Hepatocyte (in vitro differentiated cells): ENCODE measurements at places on chromosomes 3 and 15.

GRCh38 chr3:22615790-22616189 is 587.3 kb upstream of the UBE2E2 start:
- DNase-seq: peak; percentile 4

DNA sequence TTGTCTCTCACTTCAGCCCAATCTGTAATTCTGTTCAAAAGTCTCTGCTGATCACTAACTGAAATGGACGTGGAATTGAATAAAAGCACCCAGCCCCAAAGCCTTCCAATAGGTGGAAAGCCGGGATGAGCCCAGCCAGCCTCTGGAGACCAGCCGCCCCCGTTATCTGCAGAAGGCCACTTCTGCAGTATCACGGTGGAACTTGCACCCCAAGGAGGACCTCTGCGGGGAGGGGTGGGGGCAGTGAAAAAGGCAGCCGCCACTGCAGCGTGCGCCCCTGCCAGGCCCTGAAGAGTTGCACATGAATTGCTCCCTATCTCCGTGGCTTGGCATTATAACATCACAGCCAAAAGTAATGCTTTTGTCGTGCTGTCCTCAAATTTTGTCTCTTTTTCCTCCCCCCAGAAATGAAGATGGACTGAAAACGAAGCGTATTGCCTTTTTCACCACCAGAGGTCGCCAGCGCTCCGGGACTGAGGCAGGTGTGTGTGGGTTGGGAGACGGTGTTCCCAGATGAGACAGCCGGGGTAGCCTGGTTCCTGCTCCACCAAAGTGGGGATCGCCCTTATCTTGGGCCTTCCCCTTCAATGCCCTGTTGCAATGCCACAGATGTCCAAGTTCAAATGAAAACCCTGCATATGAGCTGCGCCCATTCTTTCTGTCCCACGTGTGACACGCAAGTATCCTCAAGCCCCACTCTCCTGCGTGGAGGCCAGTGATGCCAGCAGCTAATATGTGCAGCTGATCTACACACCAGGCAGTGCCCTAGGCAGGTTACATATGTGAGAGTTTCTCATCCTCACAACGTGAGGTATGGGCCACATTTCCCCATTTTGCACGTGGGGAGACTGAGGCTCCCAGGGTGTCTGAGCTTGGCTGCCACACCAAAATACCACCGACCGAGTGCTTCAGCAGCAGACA is 96.0 kb downstream of the LRRK1 start:
- DNase-seq: peak; percentile 83

- DNase-seq: peak; percentile 46
Observed at GRCh38 chr15:66936109-66936860, 129.1 kb upstream of the SMAD3 start.

DNA sequence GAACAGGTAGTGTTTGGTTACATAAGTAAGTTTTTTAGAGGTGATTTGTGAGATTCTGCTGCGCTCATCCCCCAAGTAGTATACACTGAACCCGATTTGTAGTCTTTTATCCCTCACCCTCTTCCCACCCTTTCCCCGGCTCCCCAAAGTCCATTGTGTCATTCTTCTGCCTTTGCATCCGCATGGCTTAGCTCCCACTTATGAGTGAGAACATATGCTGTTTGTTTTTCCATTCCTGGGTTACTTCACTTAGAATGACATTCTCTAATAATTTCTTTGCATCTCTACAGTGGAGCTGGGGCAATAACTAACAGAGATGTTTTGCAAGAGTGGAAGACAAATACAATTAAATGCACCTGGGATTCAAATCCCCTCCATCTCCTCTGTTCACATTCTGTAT is 93.2 kb downstream of the TP63 start:
- no peak for DNase-seq

- DNase-seq: no peak
Observed at GRCh38 chr3:118531816-118532215, 502.8 kb downstream of the IGSF11 start.

- DNase-seq: no peak
Observed at GRCh38 chr3:193388361-193388760, 9.8 kb upstream of the ATP13A5 start.

DNA sequence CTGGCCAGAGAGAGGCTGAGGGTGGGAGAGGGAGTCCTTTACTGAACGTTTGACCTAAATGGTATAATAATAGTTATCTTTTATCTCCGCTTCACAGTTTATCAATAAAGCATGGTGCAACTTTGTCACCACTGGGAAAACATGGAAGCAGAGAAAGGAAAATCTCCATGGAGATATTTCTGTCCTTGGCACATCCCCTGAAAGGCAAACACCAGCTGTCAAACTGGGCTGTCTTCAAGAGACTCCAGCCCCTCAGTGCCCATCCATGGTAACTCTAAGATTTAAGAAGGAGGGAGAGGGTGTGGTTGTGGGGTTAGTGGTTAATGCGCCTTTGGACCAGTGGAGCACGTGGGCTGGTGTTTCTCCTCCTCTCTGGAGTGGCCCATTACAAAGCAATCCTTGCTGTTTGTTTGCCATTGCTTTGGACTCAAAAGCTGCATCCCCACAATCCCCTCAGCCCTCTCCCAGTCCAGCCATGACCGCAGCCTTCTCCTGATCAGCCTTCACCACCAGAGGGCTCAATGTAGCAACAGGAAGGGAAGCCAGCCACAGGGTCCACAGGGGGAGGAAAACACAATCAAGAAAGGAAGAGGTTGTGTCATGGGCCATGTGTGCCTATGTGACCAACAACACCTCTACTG is 38.2 kb upstream of the FAM174B start:
- peak; percentile 43 for DNase-seq

- no peak for DNase-seq
Observed at GRCh38 chr3:58683001-58683458, 16.5 kb upstream of the FAM3D start.

GRCh38 chr15:57213862-57214261 is 162.4 kb upstream of the CGNL1 start:
- peak; percentile 40 for DNase-seq

DNA sequence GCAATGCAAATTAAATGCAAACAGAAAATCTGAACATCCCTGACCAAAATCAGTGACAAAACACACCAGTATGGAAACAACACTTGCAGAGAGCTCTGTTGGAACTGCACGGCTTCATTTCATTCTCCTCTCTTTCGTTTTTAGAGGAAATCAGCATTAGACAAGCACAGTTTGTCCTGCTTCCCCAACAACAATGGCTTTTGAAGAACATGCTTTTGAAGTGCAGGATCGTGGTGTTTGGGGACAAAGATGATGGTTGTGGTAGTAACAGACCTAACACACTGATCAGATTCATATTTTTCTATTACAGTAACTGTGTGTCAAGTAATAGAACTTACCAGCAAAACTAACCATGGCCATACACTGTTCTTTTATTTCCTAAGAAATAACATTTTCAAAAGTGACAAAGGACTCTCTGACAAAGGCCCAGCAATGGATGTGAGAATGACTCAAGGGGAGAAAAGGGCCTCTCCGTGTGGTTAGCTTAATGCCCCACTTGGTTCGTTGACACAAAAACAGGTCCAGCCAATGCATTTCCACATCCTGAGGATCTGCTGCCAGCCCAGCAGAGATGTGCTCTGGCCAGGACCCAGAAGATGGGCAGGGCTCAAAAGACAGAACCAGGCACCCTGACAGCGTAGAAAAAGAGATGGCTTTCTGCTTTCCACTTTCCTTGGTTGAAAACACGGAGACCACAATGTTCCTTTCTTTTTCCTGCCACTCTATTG is 84.1 kb downstream of the CCNL1 start:
- no peak for DNase-seq

GRCh38 chr3:71395470-71395869 is 188.1 kb downstream of the FOXP1 start:
- DNase-seq: no peak

DNA sequence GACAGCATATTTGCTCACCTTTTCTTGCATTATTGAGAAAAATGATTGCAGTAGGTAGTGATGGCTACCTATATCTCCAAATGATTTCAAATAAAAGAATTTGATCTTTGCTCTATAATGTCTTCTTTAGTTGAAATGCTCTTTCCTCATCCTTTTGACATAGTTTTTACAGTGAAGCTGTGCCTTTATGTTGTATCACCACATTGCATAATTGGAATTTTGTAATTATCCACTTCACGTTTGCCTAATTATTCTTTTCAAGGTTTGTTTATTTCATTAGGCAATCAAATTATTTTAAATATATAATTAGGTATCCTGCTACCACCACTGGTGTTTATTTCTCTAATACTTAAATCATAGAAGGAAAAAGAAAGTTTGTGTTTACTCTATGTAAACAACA is 21.3 kb upstream of the P2RY13 start:
- DNase-seq: no peak

DNA sequence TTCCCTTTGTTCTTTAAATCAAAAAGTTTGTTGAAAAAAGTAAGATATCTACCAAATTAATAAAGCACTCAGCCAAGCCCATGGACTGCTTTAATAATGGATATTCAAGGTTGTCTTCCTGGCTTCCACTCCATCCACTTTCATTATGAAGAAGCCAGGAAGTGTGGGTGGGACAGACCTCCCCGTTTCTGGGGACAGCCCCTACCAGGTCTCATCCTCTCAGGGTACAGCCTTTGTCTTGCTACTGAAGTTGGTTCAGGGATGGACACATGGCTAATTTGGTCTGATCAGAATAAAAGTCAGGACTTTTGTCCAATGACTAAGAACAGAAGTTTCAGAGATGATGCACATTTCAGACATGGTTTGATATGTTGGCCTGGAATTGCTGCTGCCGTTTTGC is 32.6 kb downstream of the CCNB2 start:
- DNase-seq: no peak

DNA sequence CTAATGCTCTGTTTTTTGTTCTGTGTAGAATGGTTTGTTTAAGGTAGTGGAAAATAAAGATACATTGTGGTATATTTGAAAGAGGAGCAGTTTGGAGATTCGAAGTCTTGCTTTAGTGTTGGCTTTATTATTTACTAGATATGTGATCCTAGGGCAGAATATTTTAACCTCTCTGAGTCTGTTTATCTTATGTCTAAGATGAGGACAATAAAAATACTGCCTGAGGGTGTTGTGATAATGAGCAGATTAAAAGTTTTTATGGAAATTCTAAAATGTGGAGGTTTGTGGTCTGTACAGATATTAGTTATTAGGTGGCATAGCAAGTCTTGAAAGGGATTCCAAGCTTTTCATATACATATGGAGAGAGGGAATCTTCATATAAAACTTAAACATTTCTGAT is 15.0 kb downstream of the TCF12 start:
- DNase-seq: no peak

GRCh38 chr3:58200846-58201355 is 9.9 kb downstream of the DNASE1L3 start:
- no peak for DNase-seq

DNA sequence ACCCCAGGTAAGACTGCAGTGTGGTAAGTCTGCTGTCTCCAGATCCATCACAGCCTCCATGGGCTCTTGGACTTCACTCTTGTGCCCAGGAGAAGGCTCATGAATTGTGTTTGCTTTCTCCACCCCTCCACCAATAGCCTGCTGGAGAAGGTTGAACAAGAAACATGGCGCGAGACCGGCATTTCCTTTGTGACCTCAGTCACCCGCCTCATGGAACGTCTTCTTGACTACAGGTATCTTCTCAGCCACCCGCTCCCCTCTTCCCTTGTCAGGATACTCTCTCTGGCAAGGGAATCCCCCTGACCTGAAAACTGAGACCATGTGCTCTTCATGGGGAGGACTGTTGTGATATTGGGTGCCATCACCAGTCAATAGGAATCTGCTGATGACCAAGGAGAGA is 52.1 kb upstream of the MANF start:
- no peak for DNase-seq

GRCh38 chr15:68363353-68363752 is 68.6 kb downstream of the ITGA11 start:
- DNase-seq: no peak

DNA sequence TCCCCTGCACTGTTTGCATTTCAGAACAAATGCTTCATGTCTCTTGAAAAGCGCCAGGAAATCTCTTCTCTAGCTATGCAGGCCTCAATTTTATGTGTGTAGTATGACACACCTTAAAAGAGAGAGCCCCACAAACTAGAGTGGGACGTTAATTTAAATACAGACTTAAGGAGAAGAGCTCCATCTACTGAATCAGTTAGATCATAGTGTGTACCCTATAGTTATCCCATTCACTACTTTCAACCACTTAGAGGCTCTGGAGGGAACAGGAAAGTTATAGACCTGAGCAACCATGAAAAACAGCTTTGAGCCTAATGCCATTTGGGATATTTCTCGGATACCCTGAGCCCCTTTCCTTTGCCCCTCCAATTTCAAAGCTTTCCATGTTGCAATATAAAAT is 153.7 kb downstream of the TIGIT start:
- no peak for DNase-seq

- DNase-seq: no peak
Observed at GRCh38 chr3:13477943-13478342, 2.2 kb upstream of the HDAC11 start.

- no peak for DNase-seq
Observed at GRCh38 chr15:47820057-47820746, 102.9 kb downstream of the SEMA6D start.

DNA sequence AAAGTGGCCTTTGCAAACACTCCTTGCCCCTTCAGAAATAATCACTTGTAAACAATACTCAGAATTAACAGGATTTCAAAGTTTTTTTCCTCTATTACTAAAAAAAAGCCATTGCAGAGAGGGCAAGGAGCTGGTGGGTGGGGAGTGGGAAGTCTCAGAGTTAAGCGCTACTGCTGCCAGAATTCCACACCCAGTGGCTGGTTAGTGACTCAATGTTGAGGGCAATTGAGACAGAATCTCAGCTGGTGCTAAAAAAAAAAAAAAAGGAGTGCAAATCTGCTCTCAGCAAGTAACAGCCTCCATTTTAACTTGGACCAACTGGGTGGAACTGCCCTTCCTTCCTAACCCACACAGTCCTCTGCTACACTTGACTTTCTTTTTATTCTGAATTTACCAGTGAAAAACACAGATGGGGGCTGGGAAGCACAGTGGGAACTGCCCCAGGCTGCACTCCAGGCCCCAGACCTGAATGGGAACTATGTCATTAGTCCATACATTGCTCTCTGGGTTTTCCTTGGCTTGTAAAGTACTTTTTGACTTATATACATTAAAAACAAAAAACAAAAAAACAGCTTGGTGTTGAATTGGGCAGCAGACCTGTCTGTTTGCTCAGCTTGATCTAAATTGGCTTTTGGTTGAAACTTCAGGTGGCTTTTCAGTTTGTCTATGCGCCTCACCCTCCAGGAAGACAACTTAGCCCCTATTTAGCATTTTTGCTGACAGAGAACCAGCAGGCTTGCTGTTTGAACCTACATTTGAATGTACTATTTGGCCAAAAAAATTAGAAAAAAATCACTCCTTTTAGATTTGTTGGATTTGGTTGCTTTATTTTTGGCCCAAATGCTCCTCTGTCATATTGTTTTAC is 357.8 kb upstream of the TBL1XR1 start:
- no peak for DNase-seq

GRCh38 chr15:90872486-90873184 is 4.2 kb downstream of the FURIN start:
- peak; percentile 68 for DNase-seq

GRCh38 chr3:131849616-131850015 is 185.2 kb downstream of the CPNE4 start:
- DNase-seq: no peak

DNA sequence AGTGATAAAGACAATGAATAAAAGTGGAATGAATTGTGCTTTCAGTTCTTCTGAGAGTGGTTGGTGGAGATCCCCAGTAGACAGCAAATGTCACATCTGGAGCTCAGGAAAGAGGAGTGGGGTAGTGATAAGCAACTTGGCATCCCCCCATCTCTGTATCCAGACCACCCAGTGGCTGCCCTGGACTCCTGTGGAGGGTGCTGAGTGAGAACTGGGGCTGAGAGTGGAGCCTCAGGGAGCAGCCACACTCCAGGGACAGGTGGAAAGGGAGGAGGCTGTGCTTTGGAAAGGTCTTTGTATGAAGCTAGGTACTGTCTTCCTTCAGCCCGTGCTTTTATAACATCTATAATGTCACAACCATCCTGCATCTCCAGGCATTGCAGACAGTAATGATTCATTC is 85.6 kb upstream of the RASGRF1 start:
- DNase-seq: no peak
